ENCODE measurements at places on chromosomes 11 and 22.
A peak's percentile ranks its signal among the peaks of the same experiment; 100 is the strongest.

DNA sequence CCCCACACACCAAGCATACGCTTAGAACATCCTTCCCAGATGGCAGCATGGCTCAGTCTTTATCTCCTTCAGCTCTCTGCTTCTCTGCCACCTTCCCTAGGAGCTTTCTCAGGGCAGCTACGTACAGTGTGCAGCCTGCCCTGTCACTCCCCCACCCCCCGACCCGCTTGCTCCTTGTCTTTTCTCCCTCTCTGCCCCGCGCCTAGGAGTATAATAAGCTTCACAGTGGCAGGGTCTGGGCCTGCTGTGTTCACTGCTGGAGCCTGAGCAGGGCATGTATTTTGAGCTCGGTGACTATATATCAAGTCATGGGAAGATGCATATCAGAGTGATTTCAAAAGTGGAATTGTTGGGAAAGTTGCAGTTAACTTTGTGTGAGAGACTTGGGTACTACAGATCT, 55.8 kb upstream of the ADSL start:
- DNase-seq: no peak

DNA sequence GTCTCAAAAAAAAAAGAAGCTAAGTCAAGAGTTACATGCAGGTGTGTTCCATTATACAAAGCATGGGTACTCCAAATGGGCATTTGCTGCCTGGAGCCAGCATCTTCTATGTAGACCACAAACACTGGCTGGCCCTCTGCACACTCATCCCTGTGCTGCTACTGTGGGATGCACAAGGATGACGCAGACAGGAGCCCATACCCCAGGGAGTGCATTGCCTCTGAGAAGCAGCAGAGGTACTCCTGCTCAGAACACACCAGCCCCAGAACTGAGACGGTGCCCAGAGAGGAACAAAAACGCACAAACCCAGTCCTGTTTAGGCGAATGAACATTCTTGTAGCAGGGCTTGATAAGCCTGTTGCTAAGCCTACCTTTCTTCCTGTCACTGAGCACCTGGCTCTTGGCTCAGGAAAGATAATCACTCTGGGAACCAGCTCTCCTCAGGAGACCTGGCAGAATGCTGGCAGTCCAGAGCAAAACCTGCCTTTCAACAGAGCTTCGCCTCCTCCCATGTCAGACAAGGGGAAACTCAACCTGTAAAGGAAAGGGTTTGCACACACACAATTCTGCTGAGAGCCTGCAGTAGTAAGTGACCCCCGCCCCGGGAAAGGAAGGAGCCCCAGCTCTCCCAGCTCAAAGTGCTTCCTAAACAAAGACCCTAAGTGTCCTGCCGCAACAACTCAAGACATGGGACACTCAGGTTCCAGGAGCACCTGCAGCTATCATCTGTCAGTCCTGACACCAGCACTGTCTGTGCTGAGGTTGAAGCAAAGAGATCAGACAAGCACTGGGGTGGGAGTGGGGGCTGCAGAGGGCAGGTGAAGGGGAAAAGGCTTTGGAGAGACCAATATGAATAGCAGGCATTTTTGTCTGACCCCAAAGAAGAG, 145.7 kb downstream of the TENM4 start:
- DNase-seq: no peak

DNA sequence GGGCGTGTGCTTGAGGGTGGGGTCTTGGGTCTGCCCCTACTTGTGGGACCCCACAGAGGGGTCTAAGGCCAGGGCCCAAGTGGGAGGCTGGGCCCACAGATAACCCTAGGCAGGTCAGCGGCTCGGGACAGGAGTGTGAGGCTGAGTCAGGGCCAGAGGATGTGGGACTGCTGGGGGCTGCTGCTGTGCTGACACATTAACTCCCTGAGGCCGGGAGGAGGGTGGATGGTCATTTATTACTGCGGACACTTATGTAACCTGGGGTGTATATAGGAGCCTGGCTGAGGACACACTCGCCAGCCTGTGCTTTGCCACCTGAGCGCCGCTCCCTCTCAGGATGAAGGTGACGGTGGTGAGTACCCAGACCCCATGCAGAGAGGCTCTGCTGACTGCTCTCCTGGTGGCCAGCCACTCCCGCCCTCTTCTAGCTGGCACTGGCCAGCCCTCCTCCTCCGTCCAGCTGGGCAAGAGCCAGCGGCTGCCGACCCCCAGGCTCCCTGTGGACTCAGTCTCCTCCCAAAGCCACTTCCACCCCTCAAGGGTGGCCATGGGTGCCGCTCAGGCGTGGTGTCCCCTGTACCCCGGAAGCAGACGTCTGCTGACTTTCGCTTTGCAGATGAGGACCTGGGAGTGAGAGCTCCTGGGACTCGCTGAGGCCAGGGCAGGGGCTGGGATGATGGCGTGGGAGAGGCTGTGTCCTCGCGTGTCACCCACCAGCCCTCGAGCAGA, at the start of gene MIOX:
TSS of gene MIOX (plus strand) at position 299 of the 729 bp plus-strand sequence. CDS start at position 338, 39 bp downstream.
- no peak for DNase-seq

- DNase-seq: peak; percentile 20
Observed at GRCh38 chr11:693415-693831, 1.6 kb downstream of the DEAF1 start.

- no peak for DNase-seq
Observed at GRCh38 chr11:16853266-16853665, 114.8 kb downstream of the C11orf58 start.

GRCh38 chr22:45836418-45837169, 140.4 kb downstream of the WNT7B start:
- DNase-seq: no peak

GRCh38 chr11:128627666-128628324, 40.4 kb upstream of the ETS1 start:
- DNase-seq: no peak

- no peak for DNase-seq
Observed at GRCh38 chr11:87213444-87213843, 175.7 kb downstream of the TMEM135 start.

DNA sequence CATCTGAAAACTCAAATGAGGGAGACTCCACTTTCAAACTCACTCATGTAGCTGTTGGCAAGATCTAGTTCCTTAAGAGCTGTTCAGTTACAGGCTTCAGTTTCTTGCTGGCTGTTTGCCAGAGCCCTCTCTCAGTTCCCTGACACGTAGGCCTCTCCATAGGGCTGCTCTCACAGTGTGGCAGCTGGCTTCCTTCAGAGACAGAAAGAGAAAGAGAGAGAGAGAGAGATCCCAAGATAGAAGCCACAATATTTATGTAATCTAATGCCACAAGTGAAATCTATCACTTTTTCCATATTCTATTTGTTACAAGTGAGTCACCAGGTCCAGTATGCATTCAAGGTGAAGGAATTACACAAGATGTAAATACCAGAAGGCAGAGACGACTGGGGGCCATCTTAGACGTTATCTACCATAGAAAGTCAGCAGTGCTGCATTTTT, 168.8 kb downstream of the RCN1 start:
- peak; percentile 90 for DNase-seq

DNA sequence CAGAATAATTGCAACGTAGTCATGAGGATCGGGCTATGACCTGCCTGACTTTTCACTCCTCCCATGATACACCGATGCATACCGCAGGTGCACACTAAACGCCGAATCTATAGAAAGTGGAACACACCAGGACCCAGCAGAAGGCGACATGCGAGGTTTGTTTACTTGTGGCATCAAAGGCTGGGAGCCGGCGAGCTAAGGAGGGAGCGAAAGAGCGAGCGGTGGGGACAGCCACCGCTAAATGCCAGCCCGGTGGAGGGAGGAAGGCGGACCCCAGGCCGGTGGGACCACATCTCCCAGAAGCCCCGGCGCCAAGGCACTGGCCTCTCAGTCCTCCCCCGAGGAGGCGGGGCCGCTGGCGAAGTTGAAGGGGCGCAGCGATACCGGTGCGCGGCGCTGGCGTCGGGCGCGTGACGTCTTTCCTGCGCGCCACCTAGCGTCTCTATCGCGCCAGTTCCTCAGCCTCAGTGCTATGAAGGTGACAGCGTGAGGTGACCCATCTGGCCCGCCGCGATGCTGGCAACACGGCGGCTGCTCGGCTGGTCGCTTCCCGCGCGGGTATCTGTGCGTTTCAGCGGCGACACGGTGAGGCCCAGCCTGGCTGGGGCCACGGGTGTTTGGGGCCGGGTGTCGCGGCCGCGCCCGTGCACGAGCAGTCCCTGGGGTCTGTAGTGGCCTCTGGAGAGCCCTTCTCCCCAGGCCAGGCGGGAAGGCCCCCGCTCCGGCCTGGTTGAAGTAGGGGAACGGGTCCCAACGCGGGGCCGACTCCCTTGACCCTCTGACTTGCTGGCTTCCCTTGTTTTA, at the start of gene NDUFV1:
TSS of gene NDUFV1 (plus strand) at position 445 of the 804 bp plus-strand sequence. CDS start at position 514, 69 bp downstream.
- DNase-seq: peak; percentile 90

GRCh38 chr11:69201764-69202370, 46.1 kb downstream of the SMIM38 start:
- no peak for DNase-seq

DNA sequence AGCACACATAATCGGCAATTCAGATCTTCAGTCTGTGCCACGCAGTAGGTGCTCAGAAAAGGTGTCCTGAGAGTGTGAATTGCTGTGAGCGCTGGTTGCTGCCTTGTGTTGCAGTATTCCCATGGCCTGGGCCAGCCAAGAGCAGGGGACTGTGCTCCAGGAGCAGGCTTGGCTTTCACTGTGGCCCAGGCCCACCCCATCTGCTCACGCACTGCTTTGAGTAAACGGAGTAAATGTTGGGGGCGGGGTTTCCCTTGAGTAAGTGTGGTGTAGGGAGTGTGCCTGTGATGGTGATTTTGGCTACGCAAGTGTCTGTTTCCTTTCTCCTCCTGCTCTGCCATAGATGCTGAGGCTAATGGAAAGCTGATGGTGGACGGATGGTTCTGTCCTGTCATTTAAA, 2.3 kb downstream of the CTTN start:
- no peak for DNase-seq

GRCh38 chr11:64219755-64220154, 6.2 kb downstream of the TRPT1 start:
- no peak for DNase-seq

- peak; percentile 78 for DNase-seq
Observed at GRCh38 chr11:12808519-12808918, 134.3 kb downstream of the TEAD1 start.

DNA sequence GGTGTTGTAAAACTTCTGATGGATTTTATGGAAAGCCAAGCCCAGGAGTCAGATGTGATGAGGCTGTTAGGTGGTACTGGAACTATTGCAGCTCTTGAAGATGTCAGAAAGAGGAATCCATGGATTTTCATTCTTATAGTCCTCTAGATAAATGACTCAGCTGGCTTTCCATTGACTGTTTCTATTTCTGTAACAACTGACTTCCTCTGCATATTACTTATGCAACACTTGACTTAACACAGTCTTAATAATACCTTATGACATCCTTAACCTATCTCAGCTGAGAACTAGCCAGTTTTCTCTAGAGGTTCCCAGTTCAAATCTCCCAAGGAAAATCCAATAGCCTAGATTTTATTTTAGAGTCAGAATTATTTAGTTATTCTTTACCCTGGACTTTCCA, 263.8 kb downstream of the LUZP2 start:
- peak; percentile 55 for DNase-seq

DNA sequence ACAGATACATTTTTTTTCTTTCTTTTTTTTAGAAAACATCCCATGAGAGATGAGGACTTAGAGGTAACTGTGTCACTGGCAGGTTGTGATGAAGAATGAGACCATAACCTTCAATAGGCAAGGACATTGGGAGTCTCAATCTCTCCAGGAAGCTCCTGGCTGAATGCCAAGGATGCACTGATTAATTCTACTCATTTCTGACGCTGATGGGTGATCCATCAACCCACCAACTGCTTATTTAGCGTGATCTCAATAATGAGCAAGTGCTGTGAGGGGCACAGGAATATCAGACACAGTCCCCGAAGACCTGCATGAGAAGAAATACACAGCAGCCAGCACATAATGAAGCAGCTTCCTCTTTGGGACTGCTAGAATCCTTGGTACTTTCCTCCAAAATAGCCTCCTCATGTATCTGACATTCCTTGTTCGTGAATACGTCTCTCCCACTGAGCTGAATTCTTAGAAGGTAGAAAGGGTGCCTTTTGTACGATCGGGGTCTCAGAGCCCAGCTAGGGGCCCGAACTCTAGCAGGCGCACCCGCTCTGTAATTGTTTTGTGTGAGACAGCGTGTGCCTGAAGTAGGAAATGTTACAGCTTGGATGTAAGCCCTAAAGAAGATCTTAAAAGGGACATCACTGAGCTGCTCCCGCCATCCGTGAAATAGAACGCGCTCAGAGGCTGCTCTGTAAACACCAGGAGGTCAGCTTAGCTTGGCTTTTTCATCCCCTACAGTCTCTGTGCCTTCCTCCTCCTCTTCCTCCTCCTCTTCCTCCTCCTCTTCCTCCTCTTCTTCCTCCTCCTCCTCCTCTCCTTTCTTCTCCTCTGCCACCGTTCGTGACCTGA, 7.2 kb downstream of the CLMP start:
- DNase-seq: peak; percentile 46

- no peak for DNase-seq
Observed at GRCh38 chr11:86670911-86671310, 1.5 kb downstream of the ME3 start.

DNA sequence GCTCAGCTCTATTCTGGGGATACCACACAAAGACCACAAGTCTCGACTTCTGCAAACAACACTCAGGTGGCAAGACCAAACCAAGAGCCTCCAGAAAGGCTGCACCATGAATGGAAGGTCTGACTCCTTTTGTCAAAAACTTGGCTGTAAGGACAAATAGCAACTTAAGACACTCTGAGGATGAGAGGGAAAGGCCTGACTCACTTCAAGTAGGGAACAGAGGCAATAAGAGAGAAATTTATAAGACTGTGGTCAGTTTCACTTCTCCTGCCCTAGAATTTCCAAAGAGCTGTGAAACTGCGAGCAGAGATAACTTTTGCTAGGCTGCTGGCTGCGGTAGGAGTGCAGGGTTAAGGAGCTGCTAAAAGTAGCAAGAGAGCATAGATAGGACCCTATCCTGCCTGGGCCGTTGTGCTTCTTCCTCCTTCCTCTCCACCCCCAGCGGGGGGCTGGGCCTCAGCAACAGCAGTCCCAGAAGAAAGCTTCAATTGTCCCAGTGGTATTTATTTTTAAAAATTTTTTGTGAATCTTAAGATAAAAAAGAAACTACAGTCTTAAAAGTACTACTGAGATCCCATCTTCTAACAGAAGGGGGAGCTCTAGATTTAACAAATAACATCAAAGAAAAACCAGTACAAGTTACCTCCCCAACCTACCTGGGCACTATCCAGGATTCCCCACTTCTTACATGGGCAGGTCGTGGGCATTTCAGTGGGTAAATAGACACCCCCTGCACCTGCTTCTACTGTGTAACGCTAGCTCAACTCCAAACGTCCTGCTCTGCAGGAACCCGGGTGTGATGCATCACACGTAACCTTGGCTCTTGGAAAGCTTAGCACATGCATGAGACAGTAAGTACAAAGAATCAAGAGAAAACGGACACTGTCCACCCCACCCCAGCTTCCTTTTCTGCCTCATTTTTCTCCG, 66.4 kb downstream of the SGSM3 start:
- peak; percentile 79 for DNase-seq

GRCh38 chr11:11740073-11740702, 101.6 kb upstream of the USP47 start:
- no peak for DNase-seq

GRCh38 chr11:33716243-33716642, 15.6 kb upstream of the C11orf91 start:
- peak; percentile 60 for DNase-seq

GRCh38 chr11:63536669-63537292, at the start of gene PLAAT4:
PLAAT4 (plus strand) TSS chr11:63536808; CDS start chr11:63536869, 61 bp downstream.
- DNase-seq: peak; percentile 84
